ENCODE measurements at places on chromosomes 12 and 14.

DNA sequence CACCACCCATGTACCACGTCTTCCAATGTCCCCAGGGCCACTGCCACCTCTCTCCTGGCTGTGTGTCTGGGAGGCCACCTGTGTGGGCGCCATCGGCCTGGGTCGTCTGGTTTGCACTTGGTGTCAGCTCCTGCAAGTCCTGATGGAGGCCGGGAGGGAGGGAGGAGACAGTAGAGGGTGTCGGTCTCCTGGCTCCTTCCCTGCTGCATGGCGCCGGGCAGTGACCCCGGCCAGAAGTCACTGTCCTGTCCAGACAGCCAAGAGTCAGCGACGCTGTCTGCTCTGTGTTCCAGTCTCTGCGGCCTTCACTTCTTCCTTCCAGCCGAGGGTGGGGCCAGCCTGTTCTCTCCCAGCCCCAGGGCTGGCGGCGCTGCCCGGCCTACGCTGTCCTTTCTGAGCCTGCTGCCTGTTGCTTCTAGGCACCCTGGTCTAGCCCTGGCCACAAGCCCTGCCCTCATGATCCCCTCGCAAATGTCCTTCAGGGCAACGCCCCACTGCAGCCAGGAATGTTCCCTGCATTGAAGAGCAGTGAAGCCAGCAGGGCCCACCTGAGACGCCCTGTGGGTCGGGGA lies 13.0 kb upstream of the LBHD2 start:
- no peak for DNase-seq

DNA sequence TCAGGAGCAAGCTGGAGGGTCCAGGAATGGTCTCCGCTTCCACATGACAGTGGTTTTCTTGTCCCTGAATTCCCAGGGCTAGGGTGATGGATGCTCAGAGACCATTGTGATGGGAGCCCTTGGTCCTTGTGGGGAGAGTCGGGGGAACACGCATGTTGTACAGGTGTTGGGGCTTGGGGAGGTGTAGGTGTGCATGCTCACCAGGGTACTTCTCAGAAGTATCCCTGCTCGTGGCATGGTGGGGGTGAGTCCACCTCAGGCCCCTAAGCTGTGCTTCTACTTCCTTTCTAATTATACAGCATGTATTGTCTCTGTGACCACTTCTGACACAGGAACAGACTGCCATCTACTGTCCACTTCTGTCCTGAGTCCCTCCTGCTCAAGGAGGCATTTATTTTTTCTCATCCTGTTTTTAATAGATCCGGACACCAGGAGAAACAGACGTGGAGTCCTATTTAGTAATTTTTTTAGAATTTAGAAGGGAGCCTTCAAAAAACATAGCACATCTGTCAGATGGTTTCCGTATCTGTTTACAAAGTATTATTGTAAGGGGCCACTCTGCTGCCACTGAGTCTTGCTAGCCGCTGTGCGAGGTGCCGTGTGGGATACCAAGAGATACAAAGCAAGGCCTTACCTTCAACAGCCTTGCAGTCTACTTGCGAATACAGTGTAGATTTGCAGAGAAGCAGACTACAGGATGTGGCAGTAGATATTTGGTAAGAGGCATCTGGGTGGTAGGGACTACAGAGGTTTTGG lies 10.5 kb downstream of the NTF3 start:
- DNase-seq: no peak

GRCh38 chr14:99544991-99545390 lies 59.0 kb downstream of the CCDC85C start:
- DNase-seq: no peak

GRCh38 chr12:66999141-66999540 lies 270.0 kb upstream of the CAND1 start:
- DNase-seq: no peak

DNA sequence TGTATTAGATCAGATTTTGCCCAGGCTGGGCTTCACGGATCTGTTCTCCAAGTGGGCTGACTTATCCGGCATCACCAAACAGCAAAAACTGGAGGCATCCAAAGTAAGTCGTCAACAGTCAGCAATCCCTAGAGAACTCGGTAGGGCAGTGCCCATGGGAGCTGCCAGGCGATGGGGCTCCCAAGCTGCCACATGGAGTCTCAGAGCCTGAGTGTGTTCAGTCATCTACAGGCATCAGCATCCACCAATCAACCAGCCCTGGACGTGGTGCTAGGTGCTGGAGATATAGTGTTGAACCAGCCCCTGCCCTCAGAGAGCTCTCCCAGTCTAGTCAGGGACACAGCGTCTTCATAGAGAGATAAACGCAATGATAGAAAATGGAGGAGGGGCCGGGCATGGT lies 6.9 kb downstream of the SERPINA4 start:
- DNase-seq: no peak

GRCh38 chr14:89319687-89320086 lies 97.3 kb downstream of the FOXN3 start:
- DNase-seq: no peak

- DNase-seq: no peak
Measured at GRCh38 chr14:38366374-38366773, 110.5 kb upstream of the CLEC14A start.

DNA sequence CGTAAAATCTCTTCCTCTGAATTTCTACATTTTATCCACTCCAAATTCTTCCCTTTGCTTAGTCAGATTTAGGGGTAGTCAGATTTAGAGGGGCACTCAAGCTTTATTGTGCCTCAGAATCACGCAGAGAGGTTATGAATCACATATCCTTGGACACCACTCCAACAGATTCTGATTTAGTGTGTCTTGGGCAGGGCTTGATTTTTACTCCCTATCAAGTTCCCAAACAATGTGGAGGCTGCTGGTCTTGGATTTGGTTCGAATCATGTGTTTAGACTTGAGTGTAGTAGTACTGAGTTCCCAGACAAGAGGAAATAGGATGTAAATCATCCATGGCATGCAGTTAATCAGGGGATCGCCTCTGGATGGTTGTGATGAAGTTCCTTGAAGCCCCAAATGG lies 298.1 kb upstream of the CLEC14A start:
- DNase-seq: no peak

DNA sequence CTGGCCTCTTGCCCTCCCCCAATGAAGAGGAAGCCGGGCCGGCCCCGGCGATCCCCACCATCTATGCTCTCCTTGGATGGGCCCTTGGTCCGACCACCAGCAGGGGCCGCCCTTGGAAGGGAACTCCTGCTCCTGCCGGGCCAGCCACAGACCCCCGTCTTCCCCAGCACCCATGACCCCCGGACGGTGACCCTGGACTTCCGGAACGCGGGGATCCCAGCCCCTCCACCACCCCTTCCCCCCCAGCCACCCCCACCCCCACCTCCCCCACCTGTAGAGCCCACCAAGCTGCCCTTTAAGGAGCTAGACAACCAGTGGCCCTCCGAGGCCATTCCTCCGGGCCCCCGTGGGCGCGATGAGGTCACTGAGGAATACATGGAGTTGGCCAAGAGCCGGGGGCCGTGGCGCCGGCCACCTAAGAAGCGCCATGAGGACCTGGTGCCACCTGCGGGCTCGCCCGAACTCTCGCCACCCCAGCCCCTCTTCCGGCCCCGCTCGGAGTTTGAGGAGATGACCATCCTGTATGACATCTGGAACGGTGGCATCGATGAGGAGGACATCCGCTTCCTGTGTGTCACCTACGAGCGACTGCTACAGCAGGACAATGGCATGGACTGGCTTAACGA lies 19.4 kb downstream of the SETD1B start:
- no peak for DNase-seq

DNA sequence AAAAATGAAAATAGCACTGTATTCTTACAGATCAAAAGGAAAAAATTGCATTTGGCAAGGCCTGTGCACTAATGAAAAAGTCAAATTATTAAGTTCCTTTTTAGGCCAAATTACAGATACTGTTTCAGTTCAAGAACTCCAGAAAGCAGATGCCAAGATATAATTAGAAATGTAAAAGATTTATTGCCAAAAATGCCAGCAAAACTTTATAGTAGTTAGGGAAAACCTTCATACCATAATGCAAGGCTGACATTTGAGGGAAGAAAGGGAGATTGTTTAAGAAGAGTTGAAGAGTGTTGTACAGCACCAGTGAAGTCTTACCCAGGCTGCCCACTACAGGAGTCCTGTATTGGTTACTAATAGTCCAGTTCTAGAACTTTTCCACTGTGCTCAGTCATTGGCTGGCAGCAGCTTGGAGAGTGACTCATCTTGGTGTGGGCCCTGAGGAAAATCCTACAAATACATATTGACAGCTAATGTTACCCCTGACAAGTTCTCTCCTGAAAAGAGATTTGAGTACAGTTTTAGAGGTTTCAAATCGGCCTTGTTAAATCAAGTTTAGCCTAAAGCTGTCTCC lies 600.4 kb downstream of the C12orf50 start:
- DNase-seq: no peak

- no peak for DNase-seq
Measured at GRCh38 chr12:72102150-72102549, 163.5 kb downstream of the TPH2 start.

- DNase-seq: no peak
Measured at GRCh38 chr12:26271024-26271423, 75.7 kb downstream of the SSPN start.

DNA sequence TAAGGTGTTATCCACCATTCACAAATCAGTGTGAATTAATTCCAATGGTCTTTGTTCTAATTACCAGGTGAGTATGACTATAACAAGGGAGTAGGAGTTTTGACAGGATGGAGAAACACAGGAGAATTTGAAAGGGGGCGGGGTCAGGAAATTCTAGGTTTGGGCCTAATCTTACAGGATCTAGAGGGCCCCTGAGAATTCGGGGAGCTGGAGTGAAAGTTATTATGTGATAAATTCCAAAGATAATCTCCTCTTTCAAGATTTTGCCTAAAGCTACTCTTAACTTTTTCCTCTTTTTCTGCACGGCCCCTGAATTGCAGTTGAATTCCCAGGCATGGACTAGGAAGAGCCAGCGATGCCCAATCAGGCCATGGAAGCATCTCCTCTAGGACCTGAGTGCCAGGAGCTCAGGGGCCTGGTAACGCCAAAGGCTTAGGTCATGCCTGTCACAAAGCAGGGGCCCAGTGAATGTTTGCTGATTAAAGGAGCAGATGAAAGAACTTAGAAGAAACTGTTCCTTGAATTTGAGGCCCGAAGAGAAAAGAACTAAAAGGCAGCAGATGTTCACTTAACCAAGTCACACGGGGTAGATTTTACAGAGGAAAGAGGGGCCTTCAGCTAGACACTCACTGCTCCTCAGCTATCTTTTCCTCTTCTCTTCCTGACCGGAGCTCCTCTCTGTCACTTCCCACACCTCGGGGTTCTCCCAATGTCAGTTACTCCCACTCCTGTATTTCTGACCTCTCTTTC lies 195.5 kb downstream of the PPM1H start:
- no peak for DNase-seq

- DNase-seq: no peak
Measured at GRCh38 chr14:54010981-54011380, 54.4 kb upstream of the BMP4 start.

- no peak for DNase-seq
Measured at GRCh38 chr12:122022393-122023338, 982 bp downstream of the BCL7A start.

DNA sequence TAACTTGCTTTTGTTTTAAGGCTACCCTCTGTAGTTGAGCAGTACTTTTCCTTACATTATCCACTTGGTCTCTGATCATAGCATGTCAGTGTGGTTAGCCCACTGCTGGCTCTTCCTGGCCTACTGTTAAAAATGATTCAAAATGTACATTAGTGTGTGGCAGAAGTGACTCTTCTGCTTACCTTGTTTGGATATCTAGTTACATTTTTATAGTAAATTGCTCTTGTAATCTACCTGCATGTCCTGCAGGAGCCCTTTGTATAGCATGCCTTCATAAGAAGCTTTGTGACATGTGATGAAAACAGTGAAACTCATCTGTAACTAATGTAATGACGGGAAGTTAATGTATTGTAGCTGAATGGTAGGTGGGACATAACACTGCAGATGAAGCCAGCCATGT lies 8.1 kb downstream of the SPATS2 start:
- no peak for DNase-seq

DNA sequence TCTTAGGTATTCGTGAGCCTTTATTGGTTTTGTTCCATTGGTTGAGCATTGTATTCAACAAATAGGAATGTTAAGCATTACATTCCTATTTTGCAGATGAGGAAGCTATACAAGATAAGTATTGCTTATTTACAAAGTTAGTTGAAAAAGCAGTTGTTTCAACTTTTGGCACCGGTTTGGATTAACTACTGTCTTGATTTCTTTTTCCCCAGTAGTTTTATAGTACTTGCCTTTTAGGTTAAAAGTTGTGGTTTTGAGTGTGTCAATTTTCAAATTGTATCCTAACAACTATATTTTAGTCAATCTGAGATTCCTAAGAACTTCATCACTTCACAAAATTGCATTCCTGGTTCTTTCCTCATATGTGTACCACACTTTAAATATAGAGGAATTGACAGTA lies 23.8 kb upstream of the MBIP start:
- no peak for DNase-seq

DNA sequence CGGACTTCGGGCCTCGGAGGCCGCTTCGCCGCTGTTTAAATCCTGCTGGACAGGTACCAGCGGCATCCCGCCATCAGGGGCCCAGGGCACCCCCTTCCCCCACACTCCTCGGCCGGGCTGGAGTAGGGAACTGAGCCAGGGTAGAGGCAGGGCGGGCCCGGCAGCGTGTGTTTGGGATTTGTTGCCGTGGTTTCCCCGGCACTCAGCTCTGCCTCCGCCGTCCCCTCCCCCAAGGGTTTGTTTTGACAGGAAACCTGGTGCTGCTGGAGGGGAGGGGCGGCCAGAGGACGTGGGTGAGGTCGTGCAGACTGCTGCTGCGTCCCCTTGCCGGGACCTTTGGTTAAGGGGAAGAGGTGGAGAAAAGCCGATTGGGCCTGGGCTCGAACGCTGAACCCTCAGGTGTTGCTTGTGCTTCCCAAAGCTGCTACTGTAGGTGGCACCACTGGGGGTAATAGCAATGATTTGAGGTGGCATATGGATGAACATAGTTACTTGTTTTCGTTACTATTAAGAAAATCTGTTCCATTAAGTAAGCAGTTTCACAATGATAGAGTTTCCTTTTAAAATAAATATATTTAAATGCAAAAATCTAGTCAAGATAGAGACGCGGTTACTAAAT lies 778 bp downstream of the TCP11L2 start:
- DNase-seq: no peak

GRCh38 chr12:96766232-96766631 lies 140.8 kb upstream of the NEDD1 start:
- DNase-seq: no peak

DNA sequence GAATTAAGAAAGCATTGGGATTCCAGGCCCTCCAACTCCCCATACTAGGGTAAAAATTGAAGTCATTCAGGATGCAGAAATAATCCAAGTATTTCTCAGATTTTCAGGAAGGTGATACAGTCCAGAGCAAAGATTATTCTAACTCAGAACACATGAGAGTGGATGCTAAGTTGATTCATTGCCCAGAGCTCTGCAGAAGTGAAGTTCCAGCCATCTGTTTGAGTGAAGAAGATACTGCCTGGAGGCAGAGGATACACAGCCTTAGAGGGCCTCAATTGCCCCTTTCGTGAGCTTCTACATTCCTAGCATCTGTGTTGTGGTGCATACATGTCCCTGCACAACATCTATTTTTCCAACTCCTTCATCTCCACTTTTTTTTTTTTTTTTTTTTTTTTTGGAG lies 36.9 kb upstream of the SMUG1 start:
- DNase-seq: no peak

DNA sequence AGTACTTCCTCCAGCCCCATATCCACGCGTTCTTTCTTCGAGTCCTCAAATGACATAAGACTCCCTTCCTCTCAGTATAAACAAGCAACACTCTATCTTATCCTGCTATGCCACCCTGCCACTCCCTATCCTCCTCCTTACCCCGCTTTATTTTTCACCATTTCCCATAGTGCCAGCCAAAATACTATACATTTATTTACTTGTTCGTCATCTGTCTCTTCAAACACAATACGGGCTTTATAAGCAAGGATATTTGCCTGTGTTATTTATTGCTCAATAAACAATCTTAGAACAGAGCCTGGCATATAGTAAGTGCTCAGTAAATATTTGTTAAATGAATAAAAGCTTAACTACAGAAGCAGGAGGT lies 444.9 kb downstream of the EGLN3 start:
- no peak for DNase-seq
